ENCODE measurements at places on chromosomes 11 and 22.
A peak's percentile ranks its signal among the peaks of the same experiment; 100 is the strongest.

DNA sequence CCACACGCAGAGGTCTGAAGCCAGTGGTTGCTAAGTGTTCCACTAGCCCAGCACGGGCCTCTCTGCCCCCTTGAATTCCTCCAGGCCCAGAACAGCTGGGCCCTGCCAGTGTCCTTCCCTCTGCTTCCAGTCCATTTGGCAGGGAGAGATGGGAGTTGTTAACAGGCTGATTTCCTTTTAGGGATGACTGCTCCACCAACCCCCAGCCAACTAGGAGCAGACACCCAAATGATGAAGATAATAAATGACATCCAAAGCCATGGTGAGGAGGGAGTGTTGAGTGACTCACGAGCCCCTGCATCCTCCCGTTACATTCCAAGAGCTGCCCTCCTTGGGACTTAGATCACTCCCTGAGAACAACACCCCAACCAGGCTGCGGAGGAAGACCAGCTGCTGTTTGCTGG lies 20.6 kb downstream of the PARVA start:
- no peak for DNase-seq

- DNase-seq = no peak
Measured at GRCh38 chr11:112310848-112311247, 50.2 kb upstream of the PLET1 start.

- DNase-seq = no peak
Measured at GRCh38 chr11:46528445-46529094, 65.3 kb downstream of the AMBRA1 start.

DNA sequence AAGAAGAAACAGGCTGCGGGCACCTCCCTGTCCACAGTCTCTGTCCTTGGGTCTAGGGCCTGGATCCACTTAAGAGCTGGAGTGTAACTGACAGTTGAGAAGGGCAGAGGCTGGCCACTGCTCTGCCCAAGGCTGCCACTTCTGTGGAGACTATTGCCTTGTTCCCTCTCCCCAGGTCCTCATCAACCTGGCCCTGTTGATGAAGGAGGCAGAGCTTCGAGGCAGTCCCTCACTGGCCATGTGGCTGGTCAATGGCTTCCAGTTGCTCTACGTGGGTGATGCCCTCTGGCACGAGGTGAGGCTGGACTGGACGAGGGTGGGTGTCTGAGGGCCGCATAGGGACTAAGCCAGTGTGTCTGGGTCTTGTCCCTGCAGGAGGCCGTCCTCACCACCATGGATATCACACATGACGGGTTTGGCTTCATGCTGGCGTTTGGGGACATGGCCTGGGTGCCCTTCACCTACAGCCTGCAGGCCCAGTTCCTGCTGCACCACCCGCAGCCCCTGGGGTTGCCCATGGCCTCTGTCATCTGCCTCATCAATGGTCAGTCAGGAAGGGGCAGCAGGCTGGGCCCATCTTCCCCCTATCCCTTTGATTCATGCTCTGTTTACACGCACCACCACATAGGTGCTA lies 2.8 kb downstream of the ZNHIT2 start:
- no peak for DNase-seq

DNA sequence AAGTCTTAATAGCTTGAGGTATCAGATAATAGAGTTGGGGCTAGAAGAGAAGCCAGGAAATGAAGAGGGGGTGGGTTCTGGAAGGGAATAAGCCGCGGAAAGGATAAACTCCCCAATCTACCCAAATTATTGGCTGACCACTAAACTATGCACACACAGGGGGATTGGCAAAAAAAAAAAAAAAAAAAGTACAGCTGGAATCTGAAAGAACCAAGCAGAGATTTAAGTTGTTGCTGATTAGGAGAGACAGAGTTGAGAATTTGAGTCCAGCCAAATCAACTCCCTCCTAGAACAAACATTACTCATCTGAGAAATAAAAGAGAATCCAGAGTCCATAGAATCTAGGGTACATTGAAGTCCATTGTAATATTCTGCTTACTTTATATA lies 134.9 kb downstream of the CCDC81 start:
- no peak for DNase-seq

- DNase-seq = no peak
Measured at GRCh38 chr11:34183848-34184391, 78.5 kb downstream of the NAT10 start.

GRCh38 chr11:12434325-12434654 lies 56.9 kb downstream of the PARVA start:
- DNase-seq = peak; percentile 5

- no peak for DNase-seq
Measured at GRCh38 chr22:50628543-50629134, 687 bp upstream of the ARSA start.

DNA sequence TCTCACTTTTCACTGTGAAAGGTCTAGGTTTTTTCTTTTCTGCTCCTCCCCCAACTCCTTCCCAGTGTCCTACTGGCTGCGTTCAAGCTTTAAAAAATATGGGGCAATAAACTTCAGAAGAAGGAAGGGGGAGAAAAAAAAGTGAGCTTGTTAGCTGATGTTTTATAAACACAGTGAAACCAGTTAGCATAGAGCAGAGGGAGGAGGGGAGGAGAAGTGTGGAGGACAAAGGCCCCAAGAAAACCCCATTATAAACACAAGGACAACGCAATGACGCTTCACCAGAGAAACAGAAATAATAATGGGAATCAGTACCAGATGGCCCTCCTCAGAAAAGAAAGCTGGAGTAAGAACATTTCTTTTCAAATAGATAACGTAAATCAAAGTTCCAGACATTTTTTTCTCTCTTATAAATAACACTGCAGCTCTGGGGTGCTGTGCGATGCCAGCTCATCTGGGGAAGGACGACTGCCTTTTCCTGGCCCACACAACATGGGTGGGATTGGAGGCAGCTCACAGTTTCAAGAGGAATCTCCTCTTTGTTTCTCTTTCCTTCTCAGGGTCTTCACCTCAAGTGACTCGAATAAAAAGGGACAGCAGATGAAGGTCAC lies 235.4 kb upstream of the NARS2 start:
- DNase-seq = no peak

- no peak for DNase-seq
Measured at GRCh38 chr11:70252844-70253243, 17.6 kb upstream of the PPFIA1 start.

GRCh38 chr22:44700456-44700855 lies 1.5 kb upstream of the PRR5 start:
- DNase-seq = no peak

GRCh38 chr11:16297332-16297731 lies 59.0 kb downstream of the SOX6 start:
- peak; percentile 86 for DNase-seq

- no peak for DNase-seq
Measured at GRCh38 chr11:126405906-126406305, 50.4 kb downstream of the ST3GAL4 start.

DNA sequence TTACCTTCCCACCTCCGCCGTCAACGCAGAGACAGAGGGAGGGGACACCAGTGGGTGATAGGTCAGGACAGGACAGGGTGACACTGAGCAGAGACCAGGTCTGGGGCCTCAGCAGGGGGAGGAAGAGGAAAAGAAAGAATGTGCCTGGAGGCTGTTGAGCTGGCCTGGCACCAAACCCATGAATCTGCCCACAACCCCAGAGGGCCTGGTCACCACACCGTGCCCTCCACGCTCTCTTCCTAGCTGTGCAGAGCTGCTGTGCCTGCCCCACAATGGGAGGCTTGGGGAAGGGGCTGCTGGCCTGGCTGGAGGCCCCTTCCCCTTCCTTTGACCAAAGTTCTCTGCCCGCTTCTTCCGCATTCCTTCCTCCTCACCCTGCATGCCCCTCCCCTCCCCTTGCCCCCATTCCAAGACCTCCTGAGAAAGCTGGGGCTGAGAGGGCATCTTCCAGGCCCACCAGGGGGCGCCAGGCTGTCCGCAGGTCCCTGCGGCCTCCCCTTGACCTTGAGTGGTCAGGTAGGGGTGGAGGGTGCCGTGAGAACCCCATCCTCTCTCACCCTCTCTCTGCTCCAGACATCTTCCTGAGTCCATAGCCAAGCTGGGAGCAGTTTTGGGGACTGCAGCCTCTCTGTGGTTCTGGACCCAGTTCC lies 11.0 kb upstream of the CACNA1I start:
- DNase-seq = peak; percentile 29

DNA sequence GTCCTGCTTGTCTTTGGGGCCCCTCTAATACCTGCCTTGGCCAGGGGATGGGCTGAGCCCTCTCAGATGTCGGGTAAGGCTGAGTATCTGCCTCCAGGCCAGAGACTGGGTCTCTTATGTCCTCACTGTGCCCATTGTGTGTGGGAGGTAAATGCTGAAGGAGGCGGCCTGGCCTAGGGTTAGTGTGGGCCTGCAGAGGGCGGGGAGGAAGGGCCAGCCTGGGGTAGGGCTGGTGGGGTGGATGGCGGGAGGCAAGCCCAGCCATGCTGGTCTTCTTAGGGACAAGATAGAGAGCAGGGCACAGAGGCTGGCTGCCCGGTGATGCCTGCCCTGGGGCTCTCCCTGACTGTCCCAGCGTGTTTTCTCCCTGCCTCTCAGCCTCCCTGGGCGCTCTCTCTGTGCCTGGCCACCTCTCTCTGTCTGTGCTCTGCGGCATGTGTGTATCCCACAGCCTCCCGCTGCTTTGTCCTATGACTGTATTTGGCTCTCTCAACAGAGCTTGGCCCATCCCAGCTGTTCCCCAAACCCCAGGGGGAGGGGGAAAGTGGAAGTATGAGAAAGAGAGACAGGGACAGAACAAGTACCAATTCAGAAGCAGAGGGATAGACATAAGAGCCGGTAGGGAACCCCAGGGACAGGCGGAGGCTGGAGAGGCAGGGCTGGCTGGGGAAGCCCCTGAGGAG lies 57.0 kb downstream of the PDE2A start:
- no peak for DNase-seq

GRCh38 chr22:46969491-46969890 lies 207.0 kb downstream of the TBC1D22A start:
- DNase-seq = no peak

GRCh38 chr11:125431009-125431408 lies 65.1 kb downstream of the FEZ1 start:
- DNase-seq = no peak

- no peak for DNase-seq
Measured at GRCh38 chr22:22125579-22126468, 118.8 kb upstream of the VPREB1 start.

DNA sequence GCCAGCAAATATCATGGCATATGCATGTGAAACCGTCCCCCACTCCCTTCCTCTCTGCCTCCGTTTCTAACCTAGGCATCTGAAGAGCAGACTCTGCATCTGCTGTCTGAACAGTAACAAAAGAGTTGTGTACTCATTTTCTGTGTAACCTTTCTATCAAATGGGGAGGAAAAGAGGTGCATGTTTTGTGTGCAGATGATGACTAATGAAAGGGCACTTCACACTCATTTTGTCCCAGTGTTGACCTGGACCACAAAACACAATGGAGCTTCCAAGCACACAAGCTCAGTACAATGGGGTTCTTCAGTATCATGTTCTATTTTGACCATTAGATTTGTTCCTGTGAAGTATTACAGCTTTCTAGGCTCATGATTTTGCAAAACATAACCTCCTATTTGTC lies 13.0 kb downstream of the JHY start:
- DNase-seq = no peak

DNA sequence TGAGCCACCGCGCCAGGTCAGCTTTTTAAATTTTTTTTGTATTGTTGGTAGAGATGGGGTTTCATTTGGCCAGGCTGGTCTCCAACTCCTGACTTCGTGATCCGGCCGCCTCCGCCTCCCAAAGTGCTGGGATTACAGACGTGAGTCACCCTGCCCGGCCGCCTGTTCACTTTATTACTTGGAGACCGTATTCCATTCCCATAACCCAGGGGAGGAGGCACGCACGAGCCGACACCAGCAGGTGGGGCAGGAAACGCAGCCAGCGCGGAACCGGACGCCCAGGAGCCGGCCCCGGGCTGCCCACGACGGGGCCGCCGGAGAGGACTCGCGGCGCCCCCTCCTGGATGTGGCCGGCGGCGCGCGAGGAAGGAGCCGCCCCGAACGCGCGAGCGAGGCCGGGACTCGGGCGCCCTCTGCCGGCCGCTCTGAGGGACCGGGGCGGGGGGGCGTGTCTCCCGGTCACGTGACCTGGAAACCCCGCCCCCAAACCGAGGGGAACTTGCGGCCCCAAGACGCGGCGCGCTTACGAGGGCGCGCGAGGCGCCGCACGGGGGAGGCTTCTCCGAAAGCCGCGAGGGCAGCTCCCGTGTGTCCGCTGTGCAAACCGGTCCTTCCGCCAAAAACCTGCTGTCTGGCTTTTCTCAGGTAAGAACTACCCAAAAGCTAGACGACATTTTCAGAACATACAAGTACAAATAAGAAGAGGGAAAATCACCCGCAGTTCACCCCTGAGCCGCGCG lies 11.6 kb upstream of the RNH1 start:
- DNase-seq = no peak
